Activated naive CD4-positive, alpha-beta T cell treated with Interleukin-2 at 50 U/mL for 16 hours (primary cell): ENCODE measurements at places on chromosomes 5 and 9.

GRCh38 chr9:93829271-93830011 lies 125.7 kb downstream of the BARX1 start:
- no peak for DNase-seq

DNA sequence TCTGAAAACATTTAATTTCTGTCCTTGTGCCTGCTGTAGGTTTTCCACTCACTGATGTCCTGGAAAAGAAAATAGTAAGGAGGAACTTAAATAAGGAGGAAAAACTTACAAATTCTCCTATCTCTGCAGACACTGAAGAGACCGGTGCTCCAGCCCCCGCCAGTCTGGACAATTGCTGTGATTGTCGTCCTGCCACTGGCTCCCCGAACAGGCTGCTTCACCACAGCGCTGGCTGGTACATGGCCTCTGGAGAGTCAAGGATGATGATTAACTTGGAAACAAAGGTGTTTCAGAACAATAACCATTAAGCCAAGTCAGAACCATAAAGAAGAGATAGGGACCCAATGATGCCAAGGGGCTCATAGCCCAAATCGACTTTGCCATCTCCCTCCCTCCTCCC lies 7.3 kb downstream of the PLAC8L1 start:
- no peak for DNase-seq

DNA sequence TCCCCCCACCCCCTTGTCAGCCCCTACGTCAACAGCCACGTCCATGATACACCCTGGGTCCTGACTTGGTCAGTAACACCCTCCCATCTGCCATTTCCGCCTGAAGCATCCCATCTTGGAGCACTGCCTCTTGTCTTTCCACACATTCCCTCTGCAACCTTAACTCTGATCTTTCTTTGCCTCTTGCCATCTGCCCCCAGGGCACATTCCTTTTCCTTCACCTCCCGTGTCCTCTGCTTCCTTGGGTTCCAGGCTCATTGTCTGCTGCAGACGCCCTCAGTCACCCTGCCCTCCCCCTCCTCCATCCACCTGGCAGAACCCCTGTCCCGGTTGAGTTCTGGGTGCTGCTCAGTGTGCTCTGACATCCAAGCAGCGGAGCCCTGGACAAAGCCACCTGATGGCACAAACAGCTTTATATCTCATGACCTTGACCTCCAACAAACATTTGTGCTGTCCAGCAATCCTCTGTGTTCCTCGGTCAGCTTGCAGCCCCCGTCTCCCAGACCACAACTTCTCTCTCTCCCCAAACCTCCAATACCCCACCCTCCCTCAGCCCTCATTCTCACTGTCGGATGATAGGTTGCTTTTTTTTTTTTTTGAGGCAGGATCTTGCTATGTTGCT lies 97.7 kb upstream of the IER5L start:
- no peak for DNase-seq

GRCh38 chr5:1105350-1106265 lies 6.3 kb downstream of the SLC12A7 start:
- peak; percentile 26 for DNase-seq

DNA sequence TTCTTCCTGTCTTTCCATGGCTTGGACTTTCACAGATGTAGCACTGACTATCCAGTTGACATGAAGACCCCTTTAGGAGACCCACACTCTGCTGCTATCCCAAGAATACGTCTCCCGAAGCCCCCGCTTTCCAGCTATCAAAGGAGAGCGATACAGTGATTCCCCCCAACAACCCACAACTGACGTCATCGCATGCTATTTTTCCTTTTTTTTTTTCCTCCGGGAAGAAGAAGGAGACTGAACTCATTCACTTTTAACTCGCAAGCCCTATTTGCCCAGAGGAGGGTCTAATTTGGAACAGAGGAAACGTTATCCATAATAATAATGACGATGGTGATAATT lies 2.1 kb downstream of the PAPPA start:
- DNase-seq, result no peak

- no peak for DNase-seq
Observed at GRCh38 chr9:105507096-105507790, 50.7 kb upstream of the FKTN start.

DNA sequence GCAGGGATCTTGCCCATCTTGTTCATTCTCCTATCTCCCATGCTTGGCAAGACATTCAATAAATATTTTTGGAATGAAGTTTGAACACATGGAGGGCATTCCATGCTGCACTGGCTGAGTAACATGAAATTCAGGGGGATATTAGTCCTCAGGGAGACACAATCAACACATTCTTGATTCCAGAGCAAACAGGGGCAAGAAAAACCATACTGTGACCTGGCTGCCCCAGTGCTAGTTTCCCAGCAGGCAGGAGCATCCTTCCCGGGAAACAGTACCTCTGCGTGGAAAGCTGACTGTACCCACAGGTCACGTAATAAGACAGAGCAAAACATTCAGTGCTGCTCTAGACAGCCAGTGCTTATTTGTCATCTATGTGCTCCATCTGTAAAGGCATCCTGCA lies 66.3 kb upstream of the SPOCK1 start:
- DNase-seq, result no peak

DNA sequence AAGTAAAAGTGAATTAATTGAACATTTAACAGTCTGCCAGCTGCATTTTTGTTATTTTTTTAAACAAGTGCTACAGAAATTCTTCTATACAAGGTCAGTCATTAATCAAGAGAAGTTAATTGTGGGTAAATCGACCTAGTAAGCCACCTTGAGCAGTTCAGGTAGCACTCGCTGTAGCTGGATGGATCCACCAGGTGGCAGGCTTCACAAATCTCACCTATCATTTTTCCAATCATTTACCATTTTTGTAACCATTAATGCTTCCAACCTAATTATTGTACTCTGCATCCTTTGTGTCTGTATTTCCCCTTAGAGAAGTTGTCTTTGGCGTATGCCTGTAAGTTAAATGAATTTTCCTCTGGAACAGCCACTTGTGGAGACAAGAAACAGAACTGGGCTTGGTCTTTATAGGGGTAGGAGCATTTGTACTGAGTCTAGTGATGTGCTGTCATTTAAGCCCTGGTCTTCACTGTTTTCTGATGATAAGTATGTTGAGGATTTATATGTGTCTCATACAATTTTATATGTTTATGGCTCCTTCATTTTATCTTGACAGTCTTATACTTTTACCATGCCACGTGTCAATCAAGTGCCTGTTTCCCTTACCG lies 39.5 kb downstream of the CD180 start:
- peak; percentile 61 for DNase-seq

DNA sequence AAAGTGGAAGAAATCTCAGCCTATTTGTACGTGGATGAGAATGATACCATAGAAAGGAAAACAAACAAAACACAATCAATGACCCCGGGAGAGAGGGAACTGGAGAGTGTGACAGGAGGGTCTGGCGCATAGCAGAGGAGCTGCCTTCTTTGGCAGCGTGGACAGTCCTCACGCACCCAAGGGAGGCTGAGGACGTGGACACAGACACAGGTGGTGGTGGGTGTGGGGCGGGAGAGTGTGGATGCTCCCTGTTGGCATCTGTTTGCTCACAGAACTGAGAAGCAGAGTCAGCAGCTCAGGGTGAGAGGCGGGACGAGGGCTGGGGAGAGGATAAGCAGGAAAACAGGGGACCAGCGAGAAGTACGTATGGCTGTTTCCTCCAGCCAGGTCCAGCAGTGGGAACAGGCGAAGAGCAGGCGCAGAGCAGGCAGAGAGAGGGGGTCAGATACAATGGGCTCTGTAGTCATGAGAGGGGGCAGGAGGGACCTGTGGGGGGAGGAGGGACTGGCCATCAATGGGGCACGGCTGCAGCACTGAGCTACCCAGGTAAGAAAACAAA lies 10.0 kb downstream of the CMBL start:
- DNase-seq, result no peak

- DNase-seq, result no peak
Observed at GRCh38 chr9:115882911-115883310, 270.7 kb upstream of the PAPPA start.

- DNase-seq, result no peak
Observed at GRCh38 chr5:4862500-4862899, 277.6 kb upstream of the ADAMTS16 start.

GRCh38 chr5:33806738-33807442 lies 84.9 kb downstream of the ADAMTS12 start:
- DNase-seq, result no peak

- no peak for DNase-seq
Observed at GRCh38 chr5:168961681-168962080, 339.3 kb downstream of the SLIT3 start.

DNA sequence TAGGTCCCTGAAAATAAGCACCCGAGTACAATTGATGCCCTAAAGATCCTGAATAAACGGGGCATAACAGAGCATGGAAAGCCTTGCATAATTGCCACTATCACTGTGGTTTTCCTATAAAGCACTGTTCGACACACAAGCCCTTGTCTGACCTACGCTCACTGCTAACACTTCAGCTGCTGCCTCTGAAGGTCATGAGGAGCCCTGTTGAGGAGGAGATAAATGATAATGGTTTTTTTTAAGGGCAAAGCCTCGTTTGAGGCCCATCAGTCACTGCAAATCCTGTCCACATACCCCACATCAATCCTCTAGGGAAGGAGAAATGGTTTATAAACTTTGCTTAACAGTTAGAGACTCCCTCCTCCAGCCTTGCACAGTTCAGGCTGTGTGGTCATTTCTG lies 35.1 kb downstream of the GABBR2 start:
- DNase-seq, result no peak

GRCh38 chr9:77221431-77221830 lies 44.1 kb downstream of the VPS13A start:
- DNase-seq, result no peak

- no peak for DNase-seq
Observed at GRCh38 chr5:124557761-124558160, 188.7 kb downstream of the ZNF608 start.

- DNase-seq, result peak; percentile 29
Observed at GRCh38 chr5:91219803-91220371, 163.2 kb downstream of the ARRDC3 start.

GRCh38 chr5:95773335-95774059 lies 42.4 kb downstream of the RHOBTB3 start:
- DNase-seq, result no peak

- no peak for DNase-seq
Observed at GRCh38 chr5:38362713-38363112, 104.4 kb downstream of the EGFLAM start.

DNA sequence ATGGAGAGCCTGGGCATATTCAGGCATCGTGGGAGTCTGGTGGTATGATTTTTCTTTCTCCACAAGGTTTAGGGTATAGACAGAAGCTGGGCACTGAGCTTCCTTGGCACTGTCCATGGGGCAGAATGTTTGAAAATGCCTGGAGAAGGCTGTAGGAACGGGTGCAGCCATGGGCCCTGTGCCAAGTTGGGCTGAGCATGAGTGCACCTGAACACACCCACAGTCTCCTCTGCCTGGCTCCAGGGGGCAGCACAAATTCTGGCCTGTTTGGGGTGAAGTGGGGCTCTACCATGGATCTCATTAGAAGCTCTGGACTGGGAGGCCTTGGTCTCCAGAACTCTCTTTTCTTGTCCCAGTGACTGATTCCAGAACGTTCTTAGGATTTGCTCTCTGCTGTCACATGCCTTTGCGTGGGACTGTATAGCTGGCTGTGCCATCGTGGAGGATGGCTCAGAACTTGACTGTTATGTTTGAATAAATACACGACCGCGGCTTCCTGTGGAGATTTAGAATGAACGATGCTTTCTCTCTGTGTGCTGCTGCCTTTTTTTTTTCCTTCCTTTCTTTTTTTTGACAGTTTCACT lies 229.8 kb downstream of the FANCC start:
- DNase-seq, result no peak

GRCh38 chr5:3321119-3321760 lies 274.4 kb upstream of the IRX1 start:
- DNase-seq, result no peak

GRCh38 chr9:6576987-6577386 lies 68.5 kb downstream of the GLDC start:
- no peak for DNase-seq

DNA sequence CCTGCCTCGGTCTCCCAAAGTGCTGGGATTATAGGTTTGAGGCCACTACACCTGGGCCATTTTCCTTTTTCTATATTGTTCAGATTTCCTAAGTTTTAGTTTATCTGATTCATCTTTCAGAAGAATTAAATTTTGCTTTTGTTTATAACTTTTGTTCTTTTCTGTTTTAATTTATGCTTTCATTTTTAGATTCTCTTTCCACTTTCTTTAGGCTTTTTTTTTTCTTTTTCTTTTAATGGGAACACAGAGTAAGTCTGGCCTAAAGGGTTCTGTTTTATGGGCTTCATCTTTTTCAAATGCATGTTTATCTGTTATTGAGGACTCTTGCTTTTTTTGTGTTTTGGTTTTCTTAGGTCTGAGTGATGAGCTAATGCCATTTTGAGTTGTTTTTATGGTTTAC lies 42.1 kb downstream of the SNX30 start:
- DNase-seq, result no peak

- DNase-seq, result no peak
Observed at GRCh38 chr9:18490641-18491370, 16.9 kb downstream of the ADAMTSL1 start.

GRCh38 chr9:122226142-122226757 lies 2.5 kb downstream of the LHX6 start:
- DNase-seq, result no peak

- no peak for DNase-seq
Observed at GRCh38 chr5:27701931-27702903, 663.8 kb upstream of the CDH9 start.

DNA sequence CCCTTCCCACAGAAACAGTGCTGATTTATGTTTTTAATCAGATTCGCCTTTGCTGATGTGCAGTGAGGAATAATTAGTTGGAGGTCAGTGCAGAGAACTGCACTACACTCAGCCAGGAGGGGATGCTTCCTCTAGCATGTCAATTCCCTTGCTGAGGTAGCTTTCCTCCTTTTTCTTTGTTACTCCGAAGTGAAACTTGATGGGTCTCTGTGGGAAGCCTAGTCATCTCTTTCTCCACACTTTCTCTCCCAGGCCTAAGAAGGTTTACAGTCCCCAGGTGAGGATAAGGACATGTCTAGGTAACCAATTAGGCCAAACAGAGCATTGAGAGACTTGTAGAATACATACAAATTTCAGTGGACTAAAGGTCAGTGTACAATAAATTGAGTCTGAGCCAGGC lies 461.8 kb downstream of the KIF4B start:
- DNase-seq, result no peak

DNA sequence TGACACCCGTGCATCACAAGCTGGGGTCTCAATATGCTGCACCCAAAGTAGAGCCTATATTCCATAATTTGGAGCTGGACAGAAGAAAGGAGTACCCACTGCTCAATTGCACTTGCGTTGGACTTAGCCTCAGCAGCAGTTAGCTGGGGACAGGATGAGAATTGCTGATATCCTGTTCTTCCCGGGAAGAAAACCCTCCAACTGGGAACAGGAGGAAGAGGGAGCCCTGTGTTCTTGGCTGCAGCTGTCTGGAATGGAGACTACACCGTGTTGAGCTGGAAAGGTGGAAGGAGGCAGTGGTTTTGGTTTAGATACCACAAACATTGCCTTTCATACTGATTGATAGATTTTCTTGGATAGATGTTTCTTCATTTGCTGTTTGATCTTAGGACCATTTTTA lies 24.6 kb downstream of the CNTLN start:
- no peak for DNase-seq

GRCh38 chr5:134151723-134152122 lies 25.0 kb downstream of the SKP1 start:
- no peak for DNase-seq

GRCh38 chr5:94031631-94032030 lies 290.2 kb upstream of the POU5F2 start:
- DNase-seq, result no peak
